ENCODE measurements at places on chromosomes 12 and 14.

- DNase-seq = no peak
Measured at GRCh38 chr14:105160776-105161175, 7.8 kb downstream of the JAG2 start.

DNA sequence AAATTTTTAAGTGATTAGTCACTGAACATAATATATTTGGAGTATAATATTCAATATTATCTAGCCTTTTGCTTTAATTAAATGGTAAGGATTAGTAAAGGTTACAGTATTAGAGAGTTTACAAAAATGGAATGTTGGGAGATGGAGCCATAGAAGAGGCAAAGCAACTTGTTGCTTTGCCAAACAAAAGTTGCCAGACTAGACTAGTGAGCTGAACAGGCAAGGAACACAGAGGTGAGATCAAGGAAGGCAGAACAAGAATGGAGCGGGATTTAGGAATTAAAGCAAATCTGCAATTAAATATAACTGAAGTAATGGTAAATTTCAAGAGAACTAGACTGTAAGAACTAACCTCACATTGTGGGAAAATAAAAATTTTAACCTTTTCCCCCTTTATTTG is 5.1 kb downstream of the ARF6 start:
- no peak for DNase-seq

- DNase-seq = no peak
Measured at GRCh38 chr12:88860851-88861250, 280.6 kb upstream of the KITLG start.

DNA sequence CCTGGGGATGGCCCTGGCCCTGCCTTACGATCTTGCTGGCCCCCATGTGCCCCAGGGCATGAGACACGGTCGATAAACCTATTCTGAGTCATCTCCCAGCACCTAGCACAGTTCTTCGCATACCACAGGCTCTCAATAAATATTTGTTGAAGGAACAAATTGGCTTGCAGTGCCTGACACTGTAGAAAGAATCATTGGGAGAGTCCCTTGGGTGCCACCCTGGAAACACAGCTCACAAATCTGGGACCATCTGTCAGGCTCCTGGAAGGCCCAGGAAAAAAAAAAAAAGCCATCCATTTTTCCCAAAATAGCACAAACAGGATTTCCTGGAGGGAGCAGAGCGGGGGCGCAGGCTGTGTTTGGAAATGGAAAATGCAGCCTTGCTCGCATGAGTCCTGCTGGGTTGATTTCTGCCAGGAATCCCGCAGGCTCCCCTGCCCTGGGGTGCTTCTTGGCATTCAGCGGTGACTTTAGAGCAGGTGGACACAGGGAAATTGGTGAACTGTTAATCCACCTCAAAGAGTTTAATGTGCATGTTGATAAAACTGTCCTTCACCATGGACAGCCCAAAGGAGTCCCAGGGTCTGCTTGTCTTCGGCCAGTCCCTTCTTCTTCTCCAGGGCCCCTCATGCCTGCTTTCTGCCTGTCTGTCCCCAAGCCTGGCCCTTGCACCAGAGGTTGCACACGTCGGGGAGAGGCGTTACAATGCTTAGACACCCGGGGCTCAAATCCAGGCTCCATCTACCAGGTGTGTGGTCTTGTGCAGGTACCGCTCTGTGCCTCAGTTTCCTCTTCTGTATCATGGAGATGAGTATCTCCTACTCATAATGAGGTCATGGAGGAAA is 106.1 kb upstream of the RFLNA start:
- no peak for DNase-seq

DNA sequence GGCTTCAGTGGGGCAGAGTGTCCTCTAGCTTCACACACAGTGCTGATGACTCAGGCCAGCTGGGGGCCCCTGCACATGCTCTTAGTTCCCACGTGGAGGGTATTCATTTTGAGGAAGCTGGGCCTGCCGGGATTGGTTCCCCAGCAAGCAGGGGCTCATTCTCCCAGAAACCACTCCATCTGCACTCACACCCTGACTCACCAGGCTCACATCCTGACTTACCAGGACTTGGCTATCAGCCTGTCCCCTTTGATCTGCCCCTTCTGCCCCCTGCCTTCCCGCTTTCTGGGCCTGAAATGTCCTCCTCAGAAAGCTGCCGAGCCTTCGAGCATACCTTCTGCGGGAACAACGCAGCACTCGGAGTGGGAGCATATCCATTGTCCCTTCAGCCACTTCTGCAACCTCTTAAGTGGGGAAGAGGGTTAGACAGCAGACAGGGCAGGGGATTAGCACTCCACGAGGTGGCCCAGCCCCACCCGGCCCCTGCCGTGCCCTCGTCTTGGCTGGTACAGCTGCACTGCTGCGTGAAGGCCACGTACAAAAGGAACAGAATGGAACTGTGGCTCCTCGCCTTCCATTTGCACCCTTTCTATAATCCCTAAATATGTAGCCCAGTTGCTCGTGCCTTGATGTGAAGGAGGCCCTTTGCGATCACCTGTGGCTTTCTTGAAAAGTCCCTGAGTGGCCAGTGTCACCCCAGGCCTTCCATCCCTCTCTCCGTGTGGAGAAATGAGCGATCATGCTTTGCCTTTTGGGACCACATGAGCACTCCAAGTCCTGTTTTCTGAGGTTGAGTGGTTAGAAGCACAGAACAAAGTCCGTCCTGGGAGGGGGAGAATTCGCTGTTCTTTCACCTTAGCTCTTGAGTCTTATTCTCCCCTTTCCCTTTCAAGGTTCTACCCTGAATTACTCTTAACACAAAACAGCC is 26.1 kb downstream of the TPCN1 start:
- DNase-seq = no peak

Measured in CD4-positive, alpha-beta T cell treated with Interleukin-15 for 1 hour (primary cell).